Upper lobe of left lung (tissue), 6 donors: ENCODE measurements at places on chromosomes 13 and 19. TPM values are rescaled to one million over a fixed set of nuclear protein-coding genes. Genes with fewer than 3 reads are reported as not detected.

CYP4F3 gene
- total RNA-seq: 2.1 TPM

MYCBP2 gene
- 83.3 TPM for total RNA-seq

ZNF865 gene
- 9.0 TPM for total RNA-seq

RNF17 gene
- total RNA-seq: not detected

GRCh38 chr13:36753176-36753575, 65.8 kb upstream of the RFXAP start:
- no peak for DNase-seq

DNA sequence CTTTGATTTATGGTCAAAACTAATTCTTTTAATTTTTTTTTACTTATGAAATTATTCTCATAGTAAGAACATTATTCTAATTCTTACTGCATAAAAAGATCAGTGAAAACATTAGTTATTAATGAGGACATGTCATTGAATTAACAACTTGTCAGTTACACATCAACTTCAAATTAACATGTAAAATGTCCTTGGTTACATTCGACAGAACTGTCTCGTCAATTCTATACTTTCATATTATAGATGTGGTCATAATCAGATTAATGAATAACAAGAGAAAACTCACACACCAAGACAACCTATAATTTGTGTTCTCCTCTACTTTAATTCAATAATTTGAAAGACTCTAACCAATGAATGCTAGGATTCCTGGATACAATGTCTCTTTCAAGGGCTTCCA, 66.7 kb downstream of the KATNAL1 start:
- DNase-seq: no peak

GRCh38 chr13:30134578-30134977, 172.8 kb downstream of the KATNAL1 start:
- DNase-seq: no peak

- no peak for DNase-seq
Measured at GRCh38 chr19:16375157-16375935, 50.7 kb downstream of the KLF2 start.

DNA sequence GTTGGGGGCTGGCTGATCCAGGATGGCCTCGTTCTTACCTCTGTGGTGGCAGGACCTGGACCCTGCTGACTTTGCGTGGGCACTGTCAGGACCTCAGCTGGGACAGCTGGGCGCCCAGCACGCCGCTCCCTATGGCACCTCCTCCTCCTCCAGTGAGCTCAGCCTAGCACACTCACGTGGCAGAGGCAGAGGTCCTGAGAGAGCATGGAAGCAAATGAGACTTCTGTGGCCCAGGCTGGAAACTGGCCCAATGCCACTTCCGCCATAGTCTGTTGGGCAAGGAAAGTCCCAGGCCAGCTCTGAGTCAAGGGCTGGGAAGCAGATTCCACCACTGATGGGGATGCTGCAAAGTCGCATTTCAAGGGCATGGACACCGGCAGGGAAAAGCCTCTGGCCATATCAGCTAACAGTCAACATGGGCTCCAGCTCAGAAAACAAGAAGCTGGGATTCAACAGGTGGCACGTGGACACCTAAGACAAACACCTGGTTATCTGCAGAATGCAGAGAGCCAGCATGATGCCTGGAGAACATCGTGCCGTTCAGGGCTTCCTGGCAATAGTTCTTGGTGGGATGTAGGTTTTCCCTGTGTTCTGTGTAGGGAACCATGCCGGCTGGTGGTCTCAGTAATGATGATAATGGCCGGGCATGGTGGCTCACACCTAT, 16.7 kb downstream of the MYBPC2 start:
- no peak for DNase-seq
